ENCODE measurements at places on chromosomes 1 and 21.

GRCh38 chr1:211606914-211607753, 28.2 kb upstream of the SLC30A1 start:
- peak; percentile 37 for DNase-seq

DNA sequence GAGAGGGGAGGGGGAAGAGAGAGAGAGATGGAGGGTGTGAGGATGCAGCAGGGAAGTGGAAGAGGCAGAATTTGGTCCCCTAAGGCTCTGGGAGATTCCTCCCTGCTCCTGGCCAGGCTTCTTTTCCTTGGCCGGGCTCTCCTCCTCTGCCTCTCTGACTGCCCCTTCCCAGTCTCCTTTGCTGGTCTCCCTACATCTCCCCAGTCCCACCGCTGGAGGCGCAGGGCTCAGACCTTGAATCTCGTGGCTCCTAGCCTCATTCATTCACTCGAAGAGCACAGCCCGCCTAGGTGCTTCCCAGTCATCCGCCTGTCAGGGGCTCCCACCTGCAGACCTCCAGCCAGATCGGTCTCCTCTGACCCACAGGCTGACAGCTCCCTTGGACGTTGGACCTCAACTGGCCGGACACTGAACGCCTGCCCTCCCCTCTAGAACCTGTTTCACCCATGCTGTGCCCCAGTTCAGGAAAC, 76.5 kb downstream of the VWA5B1 start:
- no peak for DNase-seq

DNA sequence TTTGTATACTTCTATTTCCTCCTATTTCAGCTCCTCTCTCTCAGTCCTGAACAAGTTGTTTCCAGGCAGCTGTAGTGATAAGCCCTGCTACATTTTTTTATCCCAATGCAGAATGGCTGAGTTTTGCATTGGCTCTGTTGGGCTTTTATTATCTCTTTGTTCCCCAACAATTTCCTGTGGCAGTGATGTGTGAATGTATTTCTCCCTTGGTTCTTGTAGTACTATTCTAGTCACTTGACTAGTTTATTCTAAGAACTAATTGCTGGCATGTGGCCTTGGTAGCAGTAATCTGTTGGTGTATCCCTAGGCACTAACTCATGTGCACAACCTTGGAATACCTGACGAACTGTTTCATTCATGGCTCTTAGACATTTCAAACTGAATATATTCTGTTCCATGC, 60.7 kb downstream of the NFASC start:
- DNase-seq, result no peak

DNA sequence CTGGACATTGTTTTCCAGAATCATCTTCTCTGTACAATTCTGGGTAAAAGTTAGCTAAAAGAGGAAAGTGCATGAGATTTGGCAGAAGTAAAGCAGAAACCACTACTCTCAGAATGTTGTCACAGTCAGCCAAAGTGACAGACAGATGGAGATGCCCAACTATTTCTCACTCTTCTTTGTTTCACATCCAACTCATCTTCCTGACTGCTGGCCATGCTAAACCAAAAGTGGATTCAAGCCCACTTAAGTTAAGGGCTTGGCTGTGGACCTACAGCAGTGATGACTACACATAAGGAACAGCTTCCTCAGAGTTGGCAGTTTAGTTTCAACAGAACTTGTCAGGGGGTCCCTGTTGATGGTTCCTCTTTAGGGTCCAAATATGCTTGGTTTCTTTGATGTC, 730.2 kb downstream of the LRRIQ3 start:
- DNase-seq, result no peak

DNA sequence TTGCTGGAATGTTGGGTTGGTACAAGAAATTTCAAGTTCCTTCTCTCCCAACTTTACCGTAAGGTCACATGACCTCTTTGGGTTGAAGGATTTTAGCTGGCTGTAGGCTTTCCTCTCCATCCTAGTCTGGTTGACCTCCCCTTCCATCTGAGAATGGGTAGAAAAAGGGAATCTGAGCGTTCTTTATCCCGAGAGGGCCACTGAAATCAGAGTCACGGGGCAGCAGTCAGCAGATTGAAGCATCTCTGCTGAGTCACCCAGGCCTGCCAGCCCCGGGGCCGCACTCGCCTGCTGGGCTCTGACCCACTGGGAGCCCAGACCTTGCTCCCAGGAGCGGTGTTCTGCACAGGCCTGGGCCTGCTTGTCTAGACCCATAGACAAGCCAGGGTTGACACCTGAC, 31.0 kb downstream of the TMCC2 start:
- DNase-seq, result no peak

- no peak for DNase-seq
Observed at GRCh38 chr1:118159569-118159968, 25.5 kb downstream of the SPAG17 start.

DNA sequence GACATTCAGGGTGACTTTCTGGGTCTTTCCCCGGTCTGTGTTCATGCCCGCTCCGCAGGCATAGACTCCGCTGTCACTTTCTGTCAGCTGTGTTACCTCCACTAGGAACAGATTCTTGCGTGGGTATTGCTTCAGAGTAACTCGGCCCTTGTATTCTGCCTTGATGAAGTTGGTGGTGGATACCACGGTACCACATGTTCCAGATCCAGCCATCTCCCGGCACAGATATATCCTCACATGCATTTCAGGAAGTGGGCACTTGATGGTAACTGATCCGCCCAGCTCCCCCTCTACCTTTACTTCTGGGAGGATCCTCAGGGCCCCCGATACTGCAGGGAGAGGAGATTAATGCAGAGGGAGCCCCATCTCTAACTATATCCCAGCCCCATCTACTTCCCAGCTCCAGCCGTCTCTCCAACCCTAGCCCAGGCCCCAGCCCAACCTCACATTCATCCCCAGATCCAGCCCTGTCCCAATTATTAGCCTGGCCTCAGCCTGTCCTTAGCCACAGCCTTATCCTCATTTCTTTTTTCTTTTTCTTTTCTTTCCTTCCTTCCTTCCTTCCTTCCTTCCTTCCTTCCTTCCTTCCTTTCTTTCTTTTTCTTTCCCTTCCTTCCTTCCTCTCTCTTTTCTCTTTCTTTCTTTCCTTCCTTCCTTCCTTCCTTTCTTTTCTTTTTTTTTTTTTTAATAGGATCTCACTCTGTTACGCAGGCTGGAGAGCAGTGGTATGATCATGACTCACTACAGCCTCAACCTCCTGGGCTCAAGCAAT, 7.8 kb downstream of the FCMR start:
- no peak for DNase-seq

DNA sequence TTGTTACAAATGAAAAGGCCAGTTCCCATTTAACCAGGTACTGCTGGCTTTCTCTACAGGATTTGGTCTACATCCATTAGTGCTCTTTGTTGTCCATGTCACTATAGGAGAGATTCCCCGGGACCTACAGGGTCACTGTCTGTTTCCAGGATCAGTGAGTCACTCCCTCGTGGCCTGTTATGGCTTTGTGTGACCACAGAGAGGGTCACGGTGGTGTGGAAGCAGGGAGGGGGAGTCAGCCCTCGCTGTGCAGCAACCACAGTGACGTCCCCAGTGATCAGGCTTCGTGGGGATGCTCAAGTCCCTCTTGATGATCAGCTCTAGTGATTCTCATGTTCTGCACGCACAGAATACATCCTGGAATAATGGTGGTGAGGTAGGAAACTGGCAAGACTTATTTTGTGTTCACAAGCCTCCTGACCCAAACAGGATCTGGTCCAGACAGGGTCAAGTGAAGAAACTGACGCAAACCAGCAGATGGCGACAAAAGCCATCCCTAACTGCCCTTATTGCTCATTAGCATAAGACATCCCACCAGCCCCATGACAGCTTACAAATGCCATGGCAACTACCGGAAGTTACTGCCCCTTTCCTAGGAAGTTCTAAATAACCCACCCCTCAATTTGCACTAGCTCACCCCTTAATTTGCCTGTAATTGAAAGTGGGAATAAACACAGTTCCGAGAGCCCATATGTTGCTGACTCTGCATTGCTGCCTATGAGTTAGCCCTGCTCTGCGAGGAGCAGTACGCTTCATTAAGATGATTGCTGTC, 98.5 kb downstream of the DISC1 start:
- no peak for DNase-seq

DNA sequence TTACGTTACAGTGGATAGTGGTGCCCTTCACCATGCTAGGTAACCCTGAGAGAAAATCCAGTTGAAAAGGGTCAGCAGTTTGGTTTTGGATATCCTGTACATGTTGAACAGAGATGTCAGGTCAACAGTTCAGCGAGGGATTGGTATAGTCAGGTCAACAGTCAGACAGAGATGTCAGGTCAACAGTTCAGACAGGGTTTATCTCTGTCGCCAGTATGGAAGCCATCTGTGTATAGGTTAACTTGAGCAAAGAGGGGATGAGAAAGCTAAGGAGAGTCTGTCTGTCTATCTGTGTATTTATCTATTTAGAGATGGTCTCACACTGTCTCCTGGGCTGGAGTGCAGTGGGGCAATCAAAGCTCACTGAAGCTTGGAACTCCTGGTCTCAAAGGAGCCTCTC, 17.7 kb downstream of the DHDDS start:
- no peak for DNase-seq

- DNase-seq, result no peak
Observed at GRCh38 chr21:45972716-45973474, 8.7 kb upstream of the COL6A1 start.

DNA sequence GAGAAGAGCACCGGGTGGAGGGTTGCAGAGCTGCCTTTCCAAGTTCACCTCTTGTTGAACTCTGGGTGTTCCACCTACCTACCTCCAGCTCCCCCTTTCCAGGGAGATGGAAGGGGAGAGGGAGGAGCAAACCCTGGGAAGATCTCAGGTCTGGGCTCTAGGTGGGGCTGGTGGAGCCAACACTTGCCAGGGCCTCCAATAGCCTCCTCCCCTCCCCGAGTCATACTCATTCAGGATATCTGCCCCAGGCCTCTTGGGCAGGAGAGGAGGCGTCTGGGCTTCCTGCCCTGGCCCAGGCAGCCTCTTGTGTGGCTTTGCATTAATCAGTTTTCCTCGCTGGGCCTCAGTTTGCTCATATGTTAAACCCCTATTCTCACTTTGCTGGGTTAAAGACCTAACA, 13.4 kb downstream of the RAP1GAP start:
- DNase-seq, result no peak

DNA sequence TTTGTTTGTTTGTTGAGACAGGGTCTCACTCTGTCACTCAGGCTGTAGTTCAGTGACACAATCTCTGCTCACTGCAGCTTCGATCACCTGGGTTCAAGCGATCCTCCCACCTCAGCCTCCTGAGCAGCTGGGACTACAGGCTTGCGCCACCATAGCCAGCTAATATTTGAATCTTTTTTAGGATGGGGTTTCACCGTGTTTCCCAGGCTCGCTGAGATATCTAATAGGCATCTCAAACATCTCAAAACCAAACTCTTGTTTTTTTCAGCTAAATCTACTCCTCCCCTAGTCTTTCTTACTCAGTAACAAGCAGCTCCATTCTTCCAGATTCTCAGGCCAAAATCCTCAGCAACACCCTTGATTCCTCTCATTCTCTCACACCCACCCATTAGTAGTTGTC, 22.0 kb upstream of the SRRM1 start:
- no peak for DNase-seq

GRCh38 chr1:160342526-160342925, 524 bp downstream of the COPA start:
- DNase-seq, result no peak

DNA sequence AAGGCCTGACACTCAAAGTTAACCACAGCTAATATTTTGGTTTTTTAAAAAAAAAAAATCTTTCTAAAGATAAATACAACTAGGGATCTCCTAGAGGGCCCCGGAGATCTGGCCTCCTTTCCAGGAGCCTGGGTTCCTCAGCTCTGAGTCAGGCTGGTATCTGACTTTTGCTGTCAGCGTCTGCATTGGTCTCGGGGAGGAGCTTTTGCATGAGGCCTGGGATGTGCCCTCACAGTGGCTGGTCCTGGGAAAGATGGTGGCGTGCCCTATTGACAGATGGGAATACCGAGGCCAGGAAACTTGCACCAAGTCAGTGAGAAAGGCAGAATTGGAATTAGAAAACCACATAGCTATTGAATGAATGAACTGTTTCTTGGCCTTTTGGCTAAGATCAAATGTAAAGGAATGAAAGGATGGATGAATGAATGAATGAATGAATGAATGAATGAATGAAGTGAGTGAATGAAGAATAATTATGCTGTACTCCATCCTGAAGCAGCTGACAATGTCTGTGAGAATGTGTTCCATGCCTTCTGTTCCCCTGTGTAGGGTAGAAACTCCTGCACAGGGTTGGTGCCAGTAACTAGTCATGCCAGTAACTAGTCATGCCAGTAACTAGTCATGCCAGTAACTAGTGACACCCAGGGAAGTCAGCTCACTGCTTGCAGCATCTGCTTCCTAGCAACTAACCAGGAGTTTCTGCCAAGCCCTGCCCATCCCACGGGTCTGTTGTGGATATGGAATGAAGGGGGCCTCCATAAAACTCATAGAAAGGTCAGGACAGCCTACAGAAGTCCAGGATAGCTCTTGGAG, 242.5 kb upstream of the VAMP3 start:
- DNase-seq, result no peak

DNA sequence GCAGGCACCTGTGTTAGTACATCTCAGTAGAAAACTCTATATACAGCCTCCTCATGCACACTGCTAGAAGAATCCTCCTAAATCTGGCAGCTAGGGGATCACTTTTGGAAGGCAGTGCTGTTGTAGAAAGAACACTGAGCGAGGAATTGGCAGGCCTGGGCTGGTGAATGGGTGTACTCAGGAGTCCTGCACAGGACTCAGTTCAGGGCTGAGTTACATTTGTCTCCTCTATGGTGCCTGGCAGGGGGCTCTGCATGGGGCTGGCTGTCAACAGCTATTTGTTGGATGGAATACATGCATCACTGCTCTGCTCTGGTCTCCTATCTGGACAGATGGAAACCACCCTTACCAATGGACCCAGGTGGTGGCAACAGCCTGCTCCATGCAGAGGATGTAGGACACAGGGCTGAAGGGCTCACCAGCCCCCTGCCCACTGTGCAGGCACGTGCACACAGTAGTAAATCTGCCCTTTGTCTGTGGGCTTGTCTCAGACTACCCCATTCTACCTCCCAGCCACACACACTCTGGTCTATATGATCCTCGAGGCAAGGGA, 74.2 kb downstream of the LRIG2 start:
- DNase-seq, result no peak

GRCh38 chr1:116861137-116861536, 48.6 kb upstream of the PTGFRN start:
- no peak for DNase-seq

DNA sequence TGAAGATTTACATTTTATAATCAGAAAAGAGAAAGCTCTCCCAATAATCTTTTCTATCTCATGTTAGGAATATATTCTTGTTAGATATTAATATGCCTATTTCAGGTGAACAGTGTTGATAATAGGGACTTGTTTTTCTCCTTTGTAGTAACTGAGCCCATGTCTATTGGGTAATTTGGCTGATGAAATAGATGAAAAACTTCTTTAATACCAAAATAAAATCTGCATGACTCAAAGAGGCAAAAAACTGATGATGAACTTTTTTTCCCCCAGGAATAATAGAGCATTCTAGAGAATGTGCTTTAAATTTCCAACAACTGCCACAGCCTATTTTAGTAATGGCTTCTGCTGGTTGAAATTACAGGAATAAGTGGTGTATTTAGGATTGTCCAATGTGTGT, 178.9 kb upstream of the GREM2 start:
- no peak for DNase-seq

DNA sequence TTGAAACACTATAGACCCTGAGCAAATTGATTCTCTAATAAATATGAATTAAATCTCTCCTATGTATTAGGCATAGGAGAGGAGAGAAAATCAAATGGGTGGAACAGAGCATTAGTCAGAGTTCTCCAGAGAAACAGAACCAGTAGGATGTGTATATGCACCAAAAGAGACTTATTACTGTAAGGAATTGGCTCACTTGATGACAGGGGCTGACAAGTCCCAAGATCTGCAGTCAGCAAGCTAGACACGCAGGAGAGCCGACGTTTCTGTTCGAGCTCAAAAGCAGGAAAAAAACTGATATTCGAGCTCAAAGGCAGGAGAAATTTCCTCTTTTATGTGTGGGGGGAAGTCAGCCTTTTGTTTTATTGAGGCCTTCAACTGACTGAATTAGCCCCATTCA, 259.2 kb upstream of the KAZN start:
- no peak for DNase-seq
